Thymus (tissue), 14 donors: ENCODE measurements at places on chromosomes 5 and 9.
A peak's percentile ranks its signal among the peaks of the same experiment; 100 is the strongest.

GRCh38 chr5:151427258-151427657 is 20.1 kb upstream of the SLC36A1 start:
- DNase-seq, result no peak

DNA sequence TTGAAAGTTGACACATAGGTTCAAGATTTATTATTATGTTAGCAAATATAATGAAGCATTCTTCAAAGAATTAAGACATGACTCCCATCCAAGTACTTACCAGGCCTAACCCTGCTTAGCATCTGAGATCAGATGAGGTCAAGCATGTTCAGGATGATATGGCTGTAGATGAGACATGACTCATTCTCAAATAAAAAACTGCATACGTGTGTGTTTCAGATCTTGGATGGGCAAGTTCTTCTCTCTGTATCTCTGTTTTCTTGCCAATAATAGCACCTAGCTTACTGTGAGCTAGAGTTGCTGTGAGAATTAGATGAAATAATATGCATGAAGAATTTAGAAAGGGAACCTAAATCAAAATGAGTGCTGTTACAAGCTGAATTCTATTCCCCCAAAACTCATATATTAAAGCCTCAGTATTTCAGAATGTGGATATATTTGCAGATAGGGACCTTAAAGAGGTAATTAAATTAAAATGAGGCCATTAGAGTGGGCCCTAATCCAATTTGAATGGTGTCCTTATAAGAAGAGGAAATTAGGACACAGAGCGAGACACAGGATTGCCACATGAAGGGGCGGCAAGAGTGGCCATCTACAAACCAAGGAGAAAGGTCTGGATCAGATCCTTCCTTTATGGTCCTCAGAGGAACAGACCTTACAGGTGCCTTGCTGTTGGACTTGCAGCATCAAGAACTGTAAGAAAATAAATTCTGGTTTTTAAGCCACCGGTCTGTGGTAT is 146.2 kb downstream of the MARCHF11 start:
- DNase-seq, result no peak

DNA sequence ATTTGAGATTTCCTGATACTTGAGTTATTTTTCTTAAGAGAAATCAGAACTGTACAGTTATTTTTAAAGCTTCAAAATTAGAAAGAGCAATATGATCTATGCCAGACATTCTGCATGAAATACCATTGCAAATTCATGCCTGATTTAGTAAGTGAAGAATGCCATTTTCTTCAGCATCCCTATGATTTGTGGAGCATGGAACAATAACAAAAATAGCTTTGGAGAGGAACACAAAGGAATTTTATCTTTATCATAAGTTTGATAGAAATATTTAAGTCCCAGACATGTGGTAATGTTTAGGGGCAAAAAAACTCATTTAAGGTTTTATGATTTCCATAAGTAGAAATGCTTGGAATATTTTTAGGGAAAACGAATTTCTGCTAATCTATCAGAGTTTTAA is 1863.4 kb downstream of the EFNA5 start:
- no peak for DNase-seq

DNA sequence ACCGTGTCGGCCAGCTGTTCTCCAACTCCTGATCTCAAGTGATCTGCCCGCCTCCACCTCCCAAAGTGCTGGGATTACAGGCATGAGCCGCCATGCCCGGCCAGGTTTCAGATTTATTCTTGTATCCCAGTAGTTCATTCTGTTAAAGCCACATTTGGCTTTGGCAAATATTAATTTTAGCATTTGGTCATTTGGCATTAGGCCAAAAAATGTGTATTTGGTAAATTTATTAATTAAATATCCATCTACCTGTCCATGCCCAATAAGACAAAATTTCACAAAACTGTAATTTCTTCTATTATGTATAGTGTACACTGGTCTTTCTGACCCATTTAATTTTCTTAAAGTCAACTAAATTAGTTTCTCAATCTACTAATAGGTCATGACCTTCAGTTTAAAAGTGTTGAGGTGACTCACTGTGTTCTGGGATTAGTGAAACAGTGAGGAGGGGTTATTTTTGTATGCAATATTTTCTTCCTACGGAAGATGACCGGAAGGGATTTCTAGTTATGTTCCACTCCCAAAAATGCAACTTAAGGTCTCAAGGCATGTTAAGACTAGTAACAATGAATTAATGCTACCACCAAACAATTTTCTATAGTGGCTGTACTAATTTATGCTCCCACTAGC is 21.0 kb downstream of the OSTF1 start:
- DNase-seq, result no peak

DNA sequence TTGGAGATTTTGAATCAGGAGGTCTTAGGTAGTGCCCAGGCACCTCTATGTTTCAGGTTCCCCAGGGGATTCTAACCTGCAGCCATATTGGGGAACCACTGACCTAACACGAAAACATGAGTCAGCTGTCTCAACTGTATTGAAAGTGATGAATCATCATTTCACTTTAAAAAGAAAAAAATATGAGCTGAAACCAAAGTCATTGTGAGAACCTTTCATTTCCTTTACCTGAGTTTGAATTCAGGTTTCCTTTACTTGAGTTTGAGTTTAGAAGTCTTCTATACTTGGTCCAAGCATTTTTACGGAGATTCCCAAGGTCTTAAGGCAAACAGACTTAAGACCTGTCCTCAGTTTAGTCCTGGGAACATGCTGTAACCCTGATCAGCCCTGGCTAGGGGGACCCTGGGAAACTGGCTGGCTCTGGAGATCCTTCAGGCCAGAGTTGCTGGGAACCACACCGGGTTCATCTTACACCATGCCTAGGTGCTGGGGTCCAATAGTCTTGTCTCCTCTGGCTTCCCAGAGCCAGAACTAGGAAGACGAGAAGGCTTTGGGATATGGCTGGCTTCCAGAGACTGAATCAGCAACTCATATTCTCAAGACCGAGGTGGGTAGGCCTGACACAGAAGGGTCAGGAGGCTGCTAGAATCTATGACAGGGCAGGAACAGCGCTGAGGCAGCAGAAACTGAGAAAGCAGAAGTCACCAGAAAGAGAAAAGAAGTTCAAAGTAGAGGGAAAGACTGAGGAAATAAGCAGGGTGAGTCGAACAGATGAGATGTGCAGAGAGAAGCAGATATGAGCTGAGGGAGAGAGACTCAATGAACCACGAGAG is 16.4 kb upstream of the PDCD1LG2 start:
- no peak for DNase-seq

DNA sequence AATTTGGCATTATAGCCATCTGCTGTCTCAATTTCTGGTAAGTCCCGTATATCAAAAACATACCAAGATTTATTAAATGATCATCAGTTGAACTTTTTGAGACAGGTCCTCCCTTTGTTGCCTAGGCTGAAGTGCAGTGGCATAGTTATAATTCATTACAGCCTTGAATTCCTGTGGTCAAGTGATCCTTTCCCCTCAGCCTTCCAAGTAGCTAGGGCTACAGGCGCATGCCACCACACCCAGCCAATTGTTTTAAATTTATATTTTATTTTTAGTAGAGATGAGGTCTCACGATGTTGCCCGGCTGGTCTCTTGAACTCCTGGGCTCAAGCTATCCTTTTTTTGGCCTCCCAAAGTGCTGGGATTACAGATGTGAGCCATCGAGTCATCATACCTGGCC is 418.9 kb downstream of the ARHGEF28 start:
- no peak for DNase-seq

DNA sequence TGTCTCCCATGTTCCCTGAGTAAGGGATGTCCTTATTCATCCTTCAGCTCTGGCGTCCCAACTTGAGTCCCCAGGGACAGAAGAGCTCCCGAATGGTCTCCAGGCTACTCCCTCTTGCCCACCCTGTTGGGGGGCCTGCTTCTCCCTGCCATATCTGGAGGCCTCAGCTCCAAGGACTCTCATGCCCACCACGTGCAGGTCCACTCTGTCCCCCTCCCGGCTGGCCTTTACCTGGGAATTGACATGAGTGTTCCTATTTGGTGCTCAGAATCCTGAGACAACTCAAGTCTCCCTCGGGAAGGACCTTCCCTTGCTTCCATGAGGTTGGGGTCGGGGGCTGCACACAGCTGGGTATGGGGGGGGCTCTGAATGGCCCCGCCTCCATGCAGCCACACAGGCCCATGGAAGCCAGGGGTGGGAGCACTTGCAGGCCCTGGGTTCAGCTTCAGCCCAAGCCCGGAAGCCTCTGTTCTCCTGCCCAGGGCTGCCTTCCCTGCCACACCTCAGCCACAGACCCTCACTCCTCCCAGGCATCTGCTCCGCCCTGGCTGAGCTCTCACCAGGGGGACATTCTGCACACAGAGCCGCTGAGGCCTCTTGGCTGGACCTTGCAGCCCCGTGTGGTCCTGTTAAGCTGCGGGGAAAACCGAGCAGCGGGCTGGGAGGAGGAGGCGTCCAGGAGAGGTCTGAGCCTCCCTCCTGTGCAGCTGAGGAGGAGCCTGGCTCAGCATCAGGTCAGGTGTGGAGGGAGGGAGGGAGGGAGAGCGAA is 121.9 kb downstream of the PHF2 start:
- DNase-seq, result no peak

DNA sequence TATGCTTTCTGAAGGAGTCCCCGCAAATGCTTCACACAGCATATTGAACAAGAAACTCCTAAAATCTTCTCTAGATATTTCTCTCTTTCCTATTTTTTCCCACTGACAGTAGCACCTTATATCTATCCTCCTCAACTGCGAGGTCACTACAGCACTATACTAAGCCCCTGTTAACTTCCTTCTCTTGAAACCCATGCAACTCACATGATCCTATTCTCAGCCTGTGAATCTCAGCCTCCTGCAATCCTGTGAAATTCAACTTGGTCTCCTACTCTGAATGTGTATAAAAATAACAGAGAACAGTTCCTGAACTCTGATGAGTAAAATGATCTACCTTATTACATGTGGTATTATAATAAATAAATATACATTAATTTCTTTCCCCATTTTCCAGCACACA is 6.1 kb upstream of the PLGRKT start:
- DNase-seq, result no peak

- DNase-seq, result peak; percentile 18
Measured at GRCh38 chr5:66597183-66597757, 1.1 kb downstream of the MAST4 start.

DNA sequence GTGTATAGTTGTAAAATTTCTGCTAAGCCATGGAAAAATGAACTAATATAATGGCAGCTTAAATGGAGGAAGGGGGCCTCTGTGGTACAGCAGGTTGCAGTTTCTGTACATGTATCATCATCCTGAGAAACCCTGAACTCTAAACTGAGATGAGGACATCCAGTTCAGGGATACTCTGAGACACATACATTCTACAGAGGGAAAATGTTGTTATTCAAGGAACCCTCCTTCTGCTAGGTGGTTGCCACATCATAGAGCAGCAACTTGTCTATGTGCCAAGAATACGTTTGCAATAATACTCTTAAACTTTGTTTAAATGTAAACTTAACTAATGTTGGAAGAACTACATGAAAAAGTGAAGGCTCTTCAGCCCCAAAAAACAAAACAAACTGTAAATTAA is 1310.8 kb upstream of the WWC1 start:
- no peak for DNase-seq

- no peak for DNase-seq
Measured at GRCh38 chr5:34538026-34538672, 118.0 kb upstream of the RAI14 start.

DNA sequence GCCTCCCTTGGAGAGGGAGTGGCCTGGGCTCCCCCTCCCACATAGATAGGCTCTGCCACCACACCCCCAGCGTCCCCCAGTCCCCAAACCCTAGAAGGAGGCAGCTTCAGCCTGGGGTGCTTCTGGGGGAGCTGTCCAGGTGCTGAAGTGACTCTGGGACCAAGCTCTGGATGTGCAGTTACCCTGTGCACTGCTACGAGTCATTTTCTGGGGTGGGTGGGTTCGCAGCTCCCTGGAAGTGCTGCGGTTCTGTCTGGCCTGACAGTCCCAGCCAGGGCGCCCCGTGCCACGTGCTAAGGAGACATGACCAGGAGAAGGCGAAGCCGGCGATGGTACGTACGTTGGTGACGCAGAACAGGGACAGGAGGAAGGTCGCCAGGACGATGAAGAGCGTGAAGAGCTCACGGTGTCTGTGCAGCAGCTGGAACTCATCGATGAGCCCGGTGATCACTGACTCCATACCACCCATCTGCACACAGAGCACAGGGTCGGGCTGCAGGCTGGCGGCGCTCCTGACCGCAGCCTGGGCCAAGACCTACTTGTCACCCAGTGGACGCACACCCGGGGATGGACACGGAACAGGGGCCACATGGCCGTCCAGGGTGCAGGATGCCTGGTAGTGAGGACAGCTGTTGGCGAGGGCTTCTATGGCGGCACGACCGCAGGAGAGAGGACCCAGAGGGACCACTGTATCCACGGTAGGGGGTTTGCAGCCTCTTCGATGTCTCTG is 35.7 kb downstream of the SLC6A3 start:
- peak; percentile 16 for DNase-seq

DNA sequence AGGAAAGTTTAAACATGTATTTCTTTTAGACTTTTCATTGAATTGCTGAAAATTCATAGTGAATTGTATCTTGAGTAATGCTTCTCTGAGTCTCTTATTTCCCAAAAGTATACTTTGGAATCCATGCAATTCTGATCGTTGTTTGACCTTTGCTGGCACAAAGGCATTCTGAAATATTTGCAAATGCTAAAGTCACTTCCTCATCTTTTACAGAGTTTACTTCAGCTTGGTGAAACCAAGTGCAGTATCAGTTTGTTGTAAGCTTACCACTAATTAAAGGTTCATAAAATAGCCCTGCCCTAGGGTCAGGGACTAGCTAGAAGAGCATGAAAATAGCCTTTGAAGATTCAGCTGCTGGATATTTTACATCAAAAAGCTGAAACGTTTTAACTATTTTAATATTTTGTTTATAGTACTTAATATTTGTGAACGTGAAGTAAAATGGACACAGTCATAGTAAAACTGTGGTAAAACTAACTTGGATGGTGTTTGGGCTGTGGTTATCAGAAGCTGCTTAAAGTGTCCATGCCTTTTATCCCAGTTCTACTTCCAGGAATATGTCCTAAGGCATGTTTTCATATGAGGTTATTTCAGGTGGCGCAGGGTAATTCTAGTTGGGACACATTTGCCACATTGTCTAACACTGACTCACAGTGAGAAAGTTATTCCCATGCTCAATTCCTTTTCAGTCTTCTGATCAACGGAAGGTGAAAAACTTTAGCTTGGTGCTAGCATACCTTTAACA is 45.3 kb downstream of the SLC22A5 start:
- no peak for DNase-seq

- no peak for DNase-seq
Measured at GRCh38 chr5:157222506-157223230, 42.0 kb downstream of the ITK start.

- DNase-seq, result no peak
Measured at GRCh38 chr9:76366275-76366674, 28.0 kb downstream of the RFK start.

- no peak for DNase-seq
Measured at GRCh38 chr9:137973829-137974416, 96.3 kb downstream of the CACNA1B start.

DNA sequence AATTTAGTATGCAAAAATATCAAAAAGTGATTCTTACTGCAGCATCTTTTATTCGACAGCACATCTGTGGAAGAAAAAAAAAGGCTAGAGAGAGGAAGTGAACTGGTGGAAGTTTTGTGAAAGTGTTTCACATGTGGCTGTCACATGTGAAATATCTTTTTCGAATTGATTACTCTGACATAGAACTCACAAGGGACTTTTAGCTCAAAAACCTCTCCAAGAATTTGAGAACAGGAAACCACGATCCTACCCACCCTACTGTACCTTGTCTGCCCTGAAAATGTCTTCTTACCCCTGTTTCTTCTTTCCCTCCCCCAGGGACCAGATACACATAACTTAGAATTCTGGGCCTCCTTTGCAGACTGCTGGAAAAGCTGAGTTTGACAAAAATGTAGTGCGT is 106.5 kb upstream of the PRRC1 start:
- DNase-seq, result peak; percentile 16
